Activated CD4-positive, alpha-beta T cell treated with anti-CD3 and anti-CD28 coated beads, Interleukin-2, amount 10 ng/mL, durations not matched to agents 24 days and 14 days (primary cell): ENCODE measurements at places on chromosomes 11 and 22. TPM values are rescaled to one million over a fixed set of nuclear protein-coding genes. Genes with fewer than 3 reads are reported as not detected.

The TSPO gene
- 126 and 138 TPM in 2 replicates for total RNA-seq

GRCh38 chr11:130323452-130324450 is 9.0 kb upstream of the ZBTB44 start:
- DNase-seq, result no peak

- DNase-seq, result no peak
These were observed 42.6 kb upstream of the ACCSL start for GRCh38 chr11:44005063-44005701.

- no peak for DNase-seq
These were observed 2.3 kb upstream of the WEE1 start for GRCh38 chr11:9571071-9571762.

DNA sequence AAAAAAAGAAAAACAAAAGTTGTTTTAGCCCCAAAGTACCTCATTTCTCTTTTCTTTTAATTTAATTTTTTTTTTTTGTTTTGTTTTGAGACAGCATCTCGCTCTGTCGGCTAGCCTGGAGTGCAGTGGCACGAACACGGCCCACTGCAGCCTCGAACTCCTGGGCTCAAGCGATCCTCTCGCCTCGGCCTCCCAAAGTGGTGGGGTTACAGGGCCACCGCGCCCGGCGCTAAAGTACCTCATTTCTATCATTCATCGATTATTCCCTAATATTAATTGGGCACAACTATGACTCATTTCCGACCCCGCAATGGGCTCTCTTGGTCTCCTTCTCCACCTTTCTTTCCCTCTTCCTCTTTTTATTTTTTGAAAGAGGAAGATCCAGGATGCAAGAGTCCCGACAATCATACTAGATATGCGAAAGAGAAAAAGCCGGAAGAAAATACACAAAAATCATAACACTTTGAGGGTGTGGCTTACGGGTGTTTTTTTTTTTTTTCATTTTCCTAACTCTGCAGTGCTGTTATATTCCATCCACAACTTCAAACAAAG is 475 bp upstream of the AIP start:
- no peak for DNase-seq

- no peak for DNase-seq
These were observed 283.1 kb downstream of the TENM4 start for GRCh38 chr11:79157738-79158137.

GRCh38 chr11:85854212-85854556 is 999 bp upstream of the CCDC83 start:
- DNase-seq, result no peak

DNA sequence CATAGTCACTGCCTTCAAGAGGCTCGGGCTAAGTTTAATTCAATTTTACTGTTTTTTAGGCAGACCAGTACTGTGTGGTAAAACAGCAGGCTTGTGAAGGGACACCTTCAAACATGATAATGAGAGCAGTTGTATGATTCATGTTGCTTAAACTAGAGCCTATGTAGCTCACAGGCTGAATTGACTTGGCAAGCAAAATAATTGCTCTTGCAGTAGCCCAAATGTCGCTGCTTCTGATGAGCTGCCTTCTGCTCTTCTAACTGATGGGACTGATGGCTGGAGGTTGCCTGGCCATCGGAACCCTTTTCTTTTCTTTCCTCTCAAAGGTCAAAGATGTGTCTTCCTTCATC is 137.6 kb downstream of the MAML2 start:
- no peak for DNase-seq

The APOA1 gene
- total RNA-seq, result 0.36 TPM in 1 of 2 replicates, not detected in the other

The OR5B21 gene
- not detected in 2 replicates for total RNA-seq

The FOLR2 gene
- total RNA-seq, result not detected in 2 replicates

DNA sequence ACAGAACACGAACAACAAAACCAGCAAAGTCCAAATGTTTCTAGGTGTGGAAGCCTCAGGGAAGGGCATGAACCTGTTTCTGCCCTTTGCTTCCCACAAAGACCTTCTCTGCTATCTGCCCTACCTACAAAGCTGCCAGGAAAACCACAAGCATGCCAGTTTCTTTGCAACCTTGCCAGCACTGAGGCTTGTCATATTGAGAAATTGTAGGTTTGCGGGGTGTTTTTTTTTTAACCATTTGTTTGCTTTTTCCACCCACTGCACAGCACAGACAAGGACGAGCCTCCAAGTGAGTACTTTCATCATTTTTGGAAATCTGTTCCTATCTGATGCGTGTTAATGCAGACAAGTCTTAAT is 12.8 kb downstream of the PARVG start:
- peak; percentile 65 for DNase-seq

GRCh38 chr11:57745206-57745605 is 3.9 kb downstream of the SELENOH start:
- DNase-seq, result no peak

The SLC25A18 gene
- total RNA-seq, result not detected in 2 replicates

The ALDH3B2 gene
- not detected in 2 replicates for total RNA-seq

The TCP11L1 gene
- 12.5 and 14.4 TPM in 2 replicates for total RNA-seq

The RASSF7 gene
- 21.8 and 23.1 TPM in 2 replicates for total RNA-seq

DNA sequence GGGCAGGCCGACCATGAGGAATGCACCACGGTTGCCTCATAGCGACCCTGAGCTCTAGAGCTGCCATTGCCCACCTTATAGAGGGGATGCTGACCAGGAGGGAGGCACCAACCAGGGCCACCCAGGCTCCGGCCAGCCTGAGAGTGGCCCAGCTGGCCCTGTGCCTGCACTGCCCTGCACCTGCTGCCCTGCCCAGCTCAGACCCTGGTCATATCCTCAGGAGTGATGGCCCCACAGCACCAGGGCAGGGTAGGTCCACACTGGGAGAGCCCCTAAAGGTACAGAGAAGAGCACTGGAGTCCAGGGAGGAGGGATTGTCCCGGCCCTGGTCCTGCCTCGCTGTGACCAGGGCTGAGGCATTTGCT is 127.8 kb downstream of the MED15 start:
- no peak for DNase-seq

- no peak for DNase-seq
These were observed 20.1 kb downstream of the DGCR6L start for GRCh38 chr22:20299746-20300136.

DNA sequence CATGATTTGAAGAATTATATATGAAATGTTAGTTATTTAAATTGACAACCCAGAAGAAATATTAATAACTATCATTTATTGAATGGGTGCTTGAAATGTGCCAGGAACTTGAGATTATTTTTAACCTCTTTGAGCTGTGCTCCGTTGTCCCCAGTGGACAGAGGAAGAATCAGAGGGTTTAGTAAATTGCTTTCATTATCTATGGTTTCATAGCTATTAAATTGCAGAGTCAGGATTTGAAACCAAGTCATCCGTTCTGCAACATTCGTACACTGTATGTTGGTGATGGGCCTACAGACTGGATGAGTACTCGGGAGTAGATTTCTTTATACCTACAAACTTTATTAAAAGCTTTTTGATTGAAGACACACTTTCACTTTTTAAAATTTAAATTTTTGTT is 4.9 kb downstream of the HSD17B12 start:
- DNase-seq, result no peak

GRCh38 chr11:27857014-27857413 is 156.8 kb upstream of the BDNF start:
- DNase-seq, result no peak

DNA sequence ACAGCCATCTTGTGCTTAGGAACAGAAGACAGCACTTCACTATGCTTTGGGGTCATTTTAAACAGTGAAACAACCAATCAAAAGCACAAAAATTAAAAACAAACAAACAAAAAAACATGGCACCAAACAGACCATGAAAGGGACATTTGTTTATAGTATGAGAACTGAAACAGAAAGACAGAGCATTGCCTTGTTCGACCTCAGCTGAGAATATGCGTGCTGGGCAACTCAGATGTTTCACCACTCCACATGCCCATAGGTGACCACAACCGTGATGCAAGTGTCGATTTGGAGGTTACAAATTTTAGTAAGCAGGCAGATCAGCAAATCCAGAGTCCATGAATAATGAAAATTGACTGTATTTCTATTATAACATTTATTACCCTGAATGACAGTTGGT is 30.0 kb downstream of the NNMT start:
- DNase-seq, result no peak

The TENM4 gene
- not detected in 2 replicates for total RNA-seq

The OR51B2 gene
- not detected in 2 replicates for total RNA-seq

DNA sequence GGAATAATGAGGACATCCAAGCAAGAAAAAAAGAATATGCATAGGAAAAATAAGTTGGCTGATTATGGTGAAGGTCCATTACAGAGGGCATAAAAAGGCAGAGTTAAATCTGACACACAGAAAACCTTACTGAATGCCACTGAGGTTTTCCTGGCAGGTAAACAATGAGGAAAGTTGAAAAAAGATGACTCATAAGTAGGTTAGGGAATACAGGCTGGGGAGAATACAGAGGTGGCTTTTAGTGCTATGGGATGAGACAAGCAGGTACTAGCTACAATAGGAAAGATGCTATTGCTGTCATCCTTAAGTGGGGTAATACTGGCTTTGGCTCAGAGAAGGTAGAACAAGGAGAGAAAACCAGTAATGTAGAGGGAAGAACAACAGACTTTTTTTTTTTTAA is 44.7 kb downstream of the CSTF3 start:
- no peak for DNase-seq

DNA sequence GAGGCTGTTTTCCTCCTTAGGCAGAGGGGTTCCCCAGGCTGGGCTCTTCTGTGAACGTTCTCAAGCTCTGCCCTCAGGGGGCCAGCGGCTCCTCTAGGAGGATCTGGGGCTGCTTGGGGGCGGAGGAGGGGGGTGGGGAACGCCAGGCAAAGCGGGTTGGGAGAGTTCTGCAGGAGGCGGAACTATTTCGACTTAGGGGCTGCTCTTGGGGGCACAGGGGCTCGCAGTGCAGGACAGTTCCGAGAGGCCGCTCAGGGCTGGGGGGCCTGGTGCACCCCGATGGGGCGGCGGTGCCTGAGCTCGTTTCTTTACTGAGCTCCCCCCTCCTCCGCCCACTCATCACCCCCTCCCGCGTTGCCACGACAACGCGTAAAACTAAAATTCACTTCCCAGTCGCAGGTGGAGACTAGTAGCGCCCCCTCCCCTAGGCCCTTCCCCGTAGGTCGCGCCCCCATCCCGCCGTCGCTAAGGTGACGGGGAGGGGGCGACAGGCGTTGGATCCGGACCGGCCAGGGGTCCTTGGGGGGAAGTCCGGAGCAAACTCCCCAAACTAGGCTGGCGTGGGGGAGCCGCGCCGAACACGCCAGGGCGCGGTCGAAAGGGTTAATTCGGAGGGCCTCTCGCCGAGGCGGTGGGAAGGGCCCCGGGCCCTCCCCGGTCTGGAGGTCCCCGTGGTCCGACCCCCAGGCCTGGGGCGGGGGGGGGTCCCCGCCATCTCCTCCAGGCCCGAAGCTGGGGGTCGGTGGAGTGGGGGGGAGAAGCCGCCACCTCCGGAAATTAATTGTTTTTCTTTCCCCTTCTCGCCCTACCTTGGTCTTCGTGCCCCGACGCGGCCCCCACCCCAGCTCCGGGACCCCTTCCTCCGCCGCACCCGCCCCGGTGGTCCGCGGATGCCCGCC is 857 bp downstream of the SHANK3 start:
- DNase-seq, result peak; percentile 61

- DNase-seq, result no peak
These were observed 53.9 kb upstream of the PICALM start for GRCh38 chr11:86122773-86123172.

DNA sequence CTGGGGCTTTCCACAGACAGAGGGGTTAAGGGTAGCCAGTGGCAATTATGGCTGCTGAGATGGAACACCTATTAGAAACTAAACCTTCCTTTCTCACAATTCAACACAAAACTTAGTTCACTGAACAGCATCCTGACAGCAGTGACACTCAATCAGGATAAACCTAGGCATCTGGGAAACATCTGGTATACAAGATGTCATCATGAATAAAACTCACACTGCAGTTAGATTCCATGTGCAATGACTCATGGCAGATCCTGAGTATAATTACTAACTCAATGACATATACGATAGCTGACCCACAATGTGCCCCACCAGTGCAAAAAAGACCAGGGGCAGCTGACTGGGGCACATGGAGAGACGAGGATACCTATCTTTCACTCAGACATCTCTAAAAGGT is 17.7 kb downstream of the RBFOX2 start:
- no peak for DNase-seq

The OR51B5 gene
- total RNA-seq, result not detected in 2 replicates

The CCDC73 gene
- total RNA-seq, result not detected in 2 replicates

- DNase-seq, result peak; percentile 37
These were observed 86.3 kb upstream of the HMGXB4 start for GRCh38 chr22:35170716-35171697.
